ENCODE measurements at places on chromosomes 13 and 19.

GRCh38 chr19:39542206-39542605 lies 2.2 kb upstream of the EID2 start:
- DNase-seq: no peak

DNA sequence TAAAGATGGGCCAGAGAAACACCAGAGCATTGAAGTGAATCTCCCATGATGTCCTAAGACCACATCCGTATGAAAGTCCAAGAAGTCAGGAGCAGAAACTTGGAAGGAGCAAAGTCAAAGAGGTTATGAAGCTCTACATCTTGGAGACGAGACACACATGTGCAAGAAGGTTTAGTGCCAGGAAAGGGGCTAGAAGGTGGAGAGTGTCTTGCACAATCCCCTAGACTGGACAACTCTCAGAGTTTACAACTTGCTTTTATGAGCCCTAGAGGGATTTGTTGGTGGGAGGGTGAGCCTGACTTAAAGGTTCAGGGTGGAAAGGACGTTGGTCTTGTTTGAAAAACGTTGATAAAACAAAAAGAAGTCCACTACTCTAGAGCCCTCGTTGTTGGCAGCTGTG lies 150.6 kb downstream of the GPC6 start:
- DNase-seq: no peak

- DNase-seq: no peak
Observed at GRCh38 chr13:42950181-42950580, 41.9 kb downstream of the EPSTI1 start.

- no peak for DNase-seq
Observed at GRCh38 chr19:38035515-38036495, 128.8 kb downstream of the SIPA1L3 start.

DNA sequence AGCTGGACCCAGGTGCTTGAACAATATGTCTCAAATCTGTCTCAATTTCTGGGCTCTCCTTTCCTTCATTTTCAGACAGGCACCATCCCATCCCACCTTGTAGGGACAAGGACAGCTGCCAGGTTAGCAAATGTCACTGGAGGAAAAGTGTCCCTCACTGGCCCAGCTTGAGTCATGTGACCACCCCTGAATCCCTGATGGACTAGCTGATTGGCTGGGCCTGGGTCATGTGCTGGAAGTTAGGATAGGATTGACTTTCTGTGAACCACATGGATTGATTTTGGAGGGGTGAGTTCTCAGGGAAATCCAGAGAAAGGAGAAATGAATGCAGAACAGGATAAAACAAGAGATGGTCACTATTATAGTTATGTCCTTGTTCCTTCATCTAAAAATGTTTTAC lies 28.2 kb upstream of the FXYD3 start:
- no peak for DNase-seq

GRCh38 chr19:39083983-39084731 lies at the start of gene ACP7:
Gene ACP7 (plus strand): TSS chr19:39084368. CDS start chr19:39085270, 902 bp downstream.
- DNase-seq: no peak

GRCh38 chr13:64073203-64073602 lies 2657.6 kb upstream of the PCDH20 start:
- DNase-seq: no peak

GRCh38 chr13:74027161-74027779 lies 106.9 kb downstream of the KLF12 start:
- DNase-seq: no peak
